ENCODE measurements at places on chromosomes 11 and 22. TPM values are rescaled to one million over a fixed set of nuclear protein-coding genes. Genes with fewer than 3 reads are reported as not detected.
A peak's percentile ranks its signal among the peaks of the same experiment; 100 is the strongest.

DNA sequence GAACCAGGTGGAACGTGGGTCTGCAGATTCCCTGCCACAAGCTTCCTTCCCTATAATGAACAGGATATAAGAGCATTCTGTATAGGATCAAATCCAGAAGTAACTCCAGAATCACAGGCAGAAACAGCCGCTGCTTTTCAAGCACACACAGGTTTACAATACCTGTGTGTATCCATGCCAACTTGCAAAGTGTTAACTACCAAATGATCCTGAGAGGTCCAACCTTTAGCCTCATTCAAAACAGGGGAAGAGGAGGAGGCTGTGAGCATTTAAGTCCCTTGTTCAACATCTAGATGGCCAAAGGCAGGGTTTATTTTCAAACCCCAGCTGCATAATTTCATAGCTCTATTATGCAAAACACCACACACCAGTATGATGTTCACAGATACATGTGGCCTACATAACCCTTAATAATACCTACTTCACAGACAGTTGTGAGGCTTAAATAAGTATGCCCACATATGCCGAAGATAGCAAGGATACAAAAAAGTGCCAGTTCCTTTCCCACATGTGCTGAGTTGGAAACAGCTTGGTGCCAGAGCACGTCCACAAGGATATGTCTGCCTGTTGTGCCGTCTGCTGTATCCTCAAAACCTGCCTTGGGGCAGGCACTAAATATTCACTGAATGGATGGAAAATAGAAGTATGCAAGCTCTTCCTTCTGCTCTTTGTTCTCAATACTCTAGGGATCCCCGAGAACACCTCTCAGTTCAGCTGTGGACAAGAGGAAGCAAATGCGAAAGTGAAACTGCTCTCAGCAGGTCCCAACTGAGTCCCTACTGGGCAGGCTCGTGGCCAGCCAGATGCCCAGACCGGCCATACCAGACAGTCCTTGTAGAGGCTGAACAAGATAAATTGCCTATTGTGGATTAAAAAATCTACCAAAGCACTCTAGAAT lies 66.8 kb downstream of the LARGE1 start:
- DNase-seq, result peak; percentile 72

GRCh38 chr11:117226388-117227385 lies 5.2 kb downstream of the PCSK7 start:
- no peak for DNase-seq

DNA sequence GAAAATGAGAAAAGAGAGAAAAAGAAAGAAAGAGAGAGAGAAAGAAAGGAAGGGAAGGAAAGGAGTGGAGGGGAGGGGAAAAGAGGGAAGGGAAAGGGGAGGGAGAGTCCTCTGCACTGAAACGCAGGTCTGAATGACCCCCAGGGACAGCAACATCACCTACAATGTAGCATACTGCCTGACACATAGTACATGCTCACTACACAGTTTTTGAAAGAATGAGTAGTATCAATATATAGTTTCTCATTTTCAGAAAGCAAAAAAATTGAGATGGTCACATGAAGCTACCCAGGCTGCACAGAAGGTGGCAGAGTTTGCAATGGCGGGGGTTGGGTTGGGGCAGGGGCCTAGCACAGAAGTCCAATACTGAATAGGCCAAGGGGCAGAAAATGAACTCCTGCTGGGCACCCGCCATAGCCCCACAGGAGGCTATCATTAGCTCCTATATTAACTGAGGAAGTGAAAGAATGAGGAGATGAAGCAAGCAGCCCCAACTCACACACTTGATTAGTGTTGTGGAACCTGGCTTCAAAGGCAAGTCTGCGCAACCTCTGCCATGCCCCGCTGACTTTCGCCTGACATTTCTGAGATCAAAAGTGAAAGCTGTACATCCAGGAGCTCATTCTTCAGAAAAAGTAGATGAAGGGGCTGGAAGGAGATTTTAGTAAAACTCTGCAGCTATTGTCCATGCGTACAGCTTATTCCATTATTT lies 241.2 kb upstream of the SYN3 start:
- no peak for DNase-seq

- DNase-seq, result peak; percentile 86
Observed at GRCh38 chr11:67463680-67464410, 5.2 kb downstream of the TMEM134 start.

DNA sequence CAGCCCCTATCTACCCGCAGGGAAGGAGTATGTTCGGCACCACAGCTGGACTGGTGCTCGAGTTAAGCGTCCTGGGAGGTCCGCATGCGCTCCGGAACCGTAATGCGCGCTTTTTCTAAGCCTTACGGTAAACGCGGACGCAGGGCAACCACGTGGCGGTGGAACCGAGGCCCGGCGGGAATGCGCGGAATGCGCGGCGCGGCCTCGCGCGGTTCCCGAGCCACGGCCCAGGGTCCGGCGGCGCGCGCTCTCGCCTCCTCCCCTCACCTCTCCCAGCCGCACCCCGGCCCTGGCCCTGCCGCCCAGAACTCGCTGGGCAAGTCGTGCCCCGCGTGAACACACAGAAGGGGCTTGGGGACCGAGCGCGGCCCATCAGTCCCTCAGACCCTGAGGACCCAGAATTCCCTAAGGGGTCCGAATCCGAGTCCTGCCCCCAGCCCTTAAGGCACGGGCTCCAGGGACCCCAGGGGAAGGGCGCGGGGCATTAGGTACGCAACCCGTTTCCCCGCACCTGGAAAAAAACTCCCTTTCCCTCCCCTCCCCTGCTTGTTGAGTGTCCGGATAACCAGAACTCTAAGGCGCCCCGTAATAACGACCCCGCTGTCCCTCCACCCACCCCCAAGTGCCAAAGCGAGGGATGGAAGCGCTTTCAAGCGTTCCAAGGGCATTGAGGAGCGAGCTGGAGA lies 4.3 kb upstream of the CCND1 start:
- no peak for DNase-seq

DNA sequence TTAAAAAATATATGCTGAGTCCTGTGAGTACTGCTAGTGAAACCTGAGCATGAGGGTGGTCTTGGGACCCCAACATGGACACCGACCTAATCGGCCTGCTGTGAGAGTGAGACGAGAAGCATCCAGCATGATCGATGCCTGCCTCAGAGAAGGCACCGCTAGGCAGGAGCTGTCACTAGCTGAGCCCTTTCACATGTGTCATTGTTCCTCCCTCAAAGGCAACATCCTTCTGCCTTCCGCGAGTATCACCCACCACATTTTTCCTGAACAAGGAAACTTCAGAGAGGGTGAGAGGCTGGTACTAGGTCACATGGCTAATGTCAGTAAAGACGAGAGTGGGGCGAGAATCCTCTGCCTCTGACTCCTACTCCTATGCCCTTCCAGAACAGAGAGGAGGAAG lies 35.6 kb downstream of the AP1B1 start:
- no peak for DNase-seq

- no peak for DNase-seq
Observed at GRCh38 chr22:48513929-48514328, 1313.7 kb downstream of the BRD1 start.

DNA sequence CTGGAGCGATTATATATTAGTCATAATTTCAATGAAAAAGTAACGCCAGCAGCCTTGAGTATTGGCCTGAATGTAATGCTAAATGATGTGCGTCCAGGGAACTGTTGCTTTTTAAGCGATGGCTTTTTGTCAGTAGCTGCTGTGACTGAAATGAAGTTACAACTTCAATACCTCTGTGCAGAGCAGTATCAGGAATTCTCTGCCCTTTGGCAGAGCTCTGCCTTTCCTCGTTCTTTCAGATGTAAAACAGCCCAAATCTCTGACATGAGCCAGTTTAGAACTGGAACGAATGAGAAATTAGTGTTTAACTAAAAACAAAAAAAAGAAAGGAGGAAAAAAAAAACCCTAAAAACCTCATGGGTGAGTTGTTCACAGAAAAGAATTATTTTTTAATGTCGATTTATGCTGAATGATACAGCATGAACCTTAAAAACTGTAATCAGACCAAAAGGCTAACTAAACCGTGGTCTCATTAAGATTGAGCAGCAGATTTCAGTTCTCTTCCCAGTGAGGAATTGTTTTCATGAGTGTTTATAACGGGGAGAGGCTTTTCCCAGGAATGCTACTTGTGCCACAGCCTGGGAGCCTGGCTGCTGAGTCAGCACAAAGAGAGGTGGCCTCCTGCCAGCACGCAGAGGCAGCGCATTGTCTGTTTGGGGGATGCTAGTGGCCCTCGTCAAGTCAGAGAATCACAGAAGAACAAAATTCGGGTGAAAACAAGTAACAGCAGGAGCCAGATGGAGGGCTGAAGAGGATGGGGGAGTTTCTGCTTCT lies 146.2 kb upstream of the RASSF10 start:
- DNase-seq, result peak; percentile 61

DNA sequence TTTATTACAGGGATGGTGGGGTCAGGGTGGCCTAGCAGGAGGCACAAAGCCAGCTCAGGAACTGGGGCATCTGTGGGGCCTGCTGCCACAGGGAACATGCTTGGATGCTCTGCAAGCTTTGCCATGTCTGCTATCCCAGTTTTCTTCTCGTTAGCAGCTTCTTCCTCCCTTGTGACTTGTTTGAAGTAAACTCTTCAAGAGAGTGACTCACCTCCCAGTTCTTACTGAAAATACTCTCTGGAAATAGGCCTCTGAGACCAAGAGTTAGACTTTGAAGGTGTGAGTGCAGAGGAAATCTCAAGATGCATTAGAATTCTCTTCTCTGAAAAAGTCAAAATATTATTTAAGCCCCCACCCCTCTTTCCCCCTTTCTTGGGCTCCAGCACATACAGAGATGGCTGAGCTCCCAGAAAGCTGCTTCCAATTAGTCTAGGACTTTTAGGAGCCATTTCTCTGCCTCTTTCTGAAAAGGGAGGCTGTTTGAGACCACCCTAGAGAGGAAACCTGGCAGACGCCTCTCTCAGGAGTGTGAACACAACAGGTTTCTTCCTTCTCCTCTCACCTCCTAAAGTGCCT lies 15.1 kb downstream of the CWC15 start:
- no peak for DNase-seq

DNA sequence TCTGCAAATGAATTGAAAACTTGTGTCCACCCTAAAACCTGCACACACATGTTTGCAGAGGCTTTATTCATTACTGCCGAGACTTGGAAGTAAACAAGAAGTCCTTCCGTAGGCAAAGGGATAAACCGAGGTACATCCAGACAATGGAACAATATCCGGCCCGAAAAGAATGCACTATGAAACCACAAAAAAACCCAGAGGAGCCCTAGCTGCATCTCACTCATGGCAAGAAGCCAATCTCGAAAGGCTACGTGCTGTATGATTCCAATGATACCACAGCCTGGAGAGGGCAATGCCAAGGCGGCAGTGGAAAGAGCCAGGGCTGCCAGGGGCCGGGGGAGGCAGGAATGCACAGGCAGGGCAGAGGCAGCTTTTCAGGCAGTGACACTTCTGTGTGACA lies 3.2 kb upstream of the MRPL23 start:
- peak; percentile 48 for DNase-seq

GRCh38 chr11:6022956-6023355 lies 7.6 kb downstream of the OR56A1 start:
- DNase-seq, result no peak

DNA sequence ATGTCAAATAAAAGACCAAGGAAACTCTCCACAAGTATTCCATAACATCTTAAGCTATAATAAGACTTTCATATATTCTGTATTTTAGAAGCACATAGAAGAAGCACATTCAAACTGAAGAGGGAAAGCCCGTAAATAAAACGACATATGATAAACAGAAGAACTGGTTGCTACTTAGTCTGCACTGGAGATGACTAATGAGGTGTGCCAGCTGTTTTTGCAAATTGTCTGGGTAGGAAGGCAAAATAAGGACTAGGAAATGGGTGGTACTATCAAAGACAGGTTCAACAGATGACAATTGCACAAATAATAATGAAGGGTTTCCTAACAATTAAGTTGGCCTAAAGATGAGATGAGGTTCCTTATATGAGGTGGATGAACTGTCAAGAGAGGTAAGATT lies 593.2 kb upstream of the CCDC179 start:
- DNase-seq, result no peak

GRCh38 chr22:46779651-46780050 lies 17.2 kb downstream of the TBC1D22A start:
- no peak for DNase-seq

DNA sequence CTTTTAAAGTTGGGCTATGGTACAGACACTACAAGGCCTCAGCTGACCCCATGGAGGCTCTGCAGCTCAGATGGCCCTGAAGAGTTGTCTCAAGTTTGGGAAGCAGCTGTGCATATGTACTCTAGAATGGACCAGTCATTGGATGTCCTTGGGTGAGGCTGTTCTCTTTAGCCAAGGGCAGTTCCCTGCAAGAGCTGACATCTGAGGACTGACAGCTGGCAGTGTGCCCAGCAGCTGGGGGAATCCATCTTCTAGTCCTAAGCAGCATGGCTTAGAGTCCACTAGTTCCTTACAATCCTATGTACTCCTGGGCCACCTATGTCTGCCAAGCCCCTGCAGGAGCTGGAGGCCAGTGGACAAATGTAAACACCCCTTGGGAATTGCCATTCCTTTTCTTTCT lies 76.5 kb downstream of the C11orf91 start:
- no peak for DNase-seq

- DNase-seq, result no peak
Observed at GRCh38 chr11:110261195-110262071, 35.0 kb downstream of the RDX start.

DNA sequence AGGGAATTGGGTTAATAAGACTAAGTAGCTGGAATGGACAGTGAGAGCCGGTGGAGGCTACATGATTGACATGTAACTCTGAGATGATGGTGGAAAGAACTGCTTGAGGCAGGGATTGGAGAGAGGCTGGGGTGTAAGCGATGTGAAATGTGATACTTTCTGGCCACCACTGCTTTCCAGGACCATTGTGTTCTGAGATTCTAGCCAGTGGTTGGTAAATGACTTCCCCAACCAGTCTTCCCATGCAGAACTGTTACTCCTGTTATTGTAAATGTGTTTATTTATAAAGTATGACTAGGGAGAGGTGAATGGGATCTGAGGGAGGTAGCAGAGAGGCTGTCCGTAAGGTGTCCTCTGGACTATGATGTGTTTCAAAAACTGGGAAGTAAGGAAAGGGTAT lies 18.1 kb downstream of the EXT2 start:
- no peak for DNase-seq

- DNase-seq, result no peak
Observed at GRCh38 chr11:68891351-68891948, 12.2 kb downstream of the MRPL21 start.

The ARHGAP8 gene
- 33.7 TPM for total RNA-seq

The GPHA2 gene
- not detected for total RNA-seq

The OR51E2 gene
- total RNA-seq, result 7.4 TPM

The DERL3 gene
- total RNA-seq, result 11.4 TPM

The BATF2 gene
- total RNA-seq, result 4.6 TPM

The RAG2 gene
- total RNA-seq, result not detected

The OR8A1 gene
- total RNA-seq, result not detected

The TIGD3 gene
- total RNA-seq, result not detected

The PKDREJ gene
- total RNA-seq, result 0.13 TPM

Data from ureter (tissue), 1 donor.